ENCODE measurements at places on chromosomes 7 and 10. TPM values are rescaled to one million over a fixed set of nuclear protein-coding genes. Genes with fewer than 3 reads are reported as not detected.

The LBX1 gene
- total RNA-seq = not detected

The HMX3 gene
- total RNA-seq = not detected

The TSPAN12 gene
- 0.79 TPM for total RNA-seq

The NEUROD6 gene
- total RNA-seq = not detected

The GSTO2 gene
- 1.7 TPM for total RNA-seq

The RAPGEF5 gene
- 0.12 TPM for total RNA-seq

The PPP1R17 gene
- not detected for total RNA-seq

The NODAL gene
- total RNA-seq = not detected

The TECTB gene
- total RNA-seq = not detected

The ENTPD1 gene
- total RNA-seq = not detected

The NKX1-2 gene
- 0.05 TPM for total RNA-seq

The PNLIPRP3 gene
- total RNA-seq = not detected

The PRLHR gene
- not detected for total RNA-seq

The GSTK1 gene
- total RNA-seq = 116 TPM

The EPHB6 gene
- total RNA-seq = 0.53 TPM

The CDC14C gene
- total RNA-seq = not detected

The HKDC1 gene
- 21.3 TPM for total RNA-seq

The TRPV5 gene
- not detected for total RNA-seq

The POM121L12 gene
- total RNA-seq = not detected

The EPHA1 gene
- not detected for total RNA-seq

The THAP5 gene
- 20.0 TPM for total RNA-seq

The MYL10 gene
- not detected for total RNA-seq

The FAM25A gene
- not detected for total RNA-seq

The HACD1 gene
- total RNA-seq = 41.6 TPM

The EPO gene
- total RNA-seq = not detected

The WEE2 gene
- total RNA-seq = not detected

The PTPRE gene
- 4.0 TPM for total RNA-seq

The MKX gene
- not detected for total RNA-seq

The ACHE gene
- total RNA-seq = 2.2 TPM
